Fibroblast of villous mesenchyme (primary cell): ENCODE measurements at places on chromosomes 12 and 14. TPM values are rescaled to one million over a fixed set of nuclear protein-coding genes. Genes with fewer than 3 reads are reported as not detected.

Gene OR11G2
- total RNA-seq, result not detected in 2 replicates

Gene SYT10
- not detected in 2 replicates for total RNA-seq

- DNase-seq, result no peak
Measured at GRCh38 chr12:75327642-75328041, 2.5 kb downstream of the CAPS2 start.

Gene ACOT6
- total RNA-seq, result under 0.01 TPM in 1 of 2 replicates, not detected in the other

Gene KCNMB4
- 4.2 and 7.3 TPM in 2 replicates for total RNA-seq

Gene GPR132
- total RNA-seq, result under 0.01 TPM in 1 of 2 replicates, not detected in the other

GRCh38 chr12:52171950-52172512 is 19.8 kb downstream of the KRT80 start:
- no peak for DNase-seq

Gene MARK3
- 79.2 and 108 TPM in 2 replicates for total RNA-seq

GRCh38 chr12:124392271-124392666 is 97.4 kb downstream of the RFLNA start:
- DNase-seq, result peak; percentile 56

GRCh38 chr12:108585864-108586263 is 12.0 kb downstream of the TMEM119 start:
- DNase-seq, result no peak

- DNase-seq, result peak; percentile 31
Measured at GRCh38 chr12:15754233-15754632, 35.0 kb downstream of the EPS8 start.

Gene FGD6
- 11.9 and 18.1 TPM in 2 replicates for total RNA-seq

DNA sequence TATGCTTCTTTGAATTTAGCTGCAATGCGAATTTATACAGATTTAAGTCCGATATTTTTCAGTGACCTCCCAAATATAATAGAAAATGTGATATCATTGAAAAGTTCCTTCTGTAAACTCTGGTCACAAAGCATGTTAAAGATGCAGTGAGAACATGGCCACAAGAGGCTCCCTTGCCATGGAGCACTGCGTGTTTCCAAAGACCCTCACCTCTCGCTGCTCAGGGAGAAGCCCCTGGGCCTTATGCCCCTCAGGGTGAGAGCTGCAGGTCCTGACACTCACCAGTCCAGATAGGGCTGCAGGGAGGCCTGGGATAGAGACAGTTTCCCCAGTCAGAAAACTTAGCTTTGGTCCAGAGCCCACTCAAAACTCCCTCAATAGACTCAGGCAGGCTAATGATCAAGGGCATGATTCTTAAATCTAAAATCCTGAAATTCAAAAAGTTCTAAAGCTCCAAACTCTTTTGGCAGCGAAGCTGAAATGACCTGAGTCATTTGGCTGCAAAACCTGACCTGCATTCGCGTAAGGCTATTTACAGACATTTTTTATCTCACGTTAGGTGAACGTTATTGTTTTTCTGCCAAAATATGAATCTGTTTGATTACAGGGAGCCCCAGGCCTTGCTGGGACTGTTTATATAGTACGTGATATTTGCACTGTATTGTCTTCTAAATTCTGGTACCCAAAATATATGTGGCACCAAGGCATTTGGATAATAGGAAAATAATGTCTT is 67.8 kb downstream of the CAPZA3 start:
- no peak for DNase-seq

Gene SCN8A
- 23.5 and 33.7 TPM in 2 replicates for total RNA-seq

DNA sequence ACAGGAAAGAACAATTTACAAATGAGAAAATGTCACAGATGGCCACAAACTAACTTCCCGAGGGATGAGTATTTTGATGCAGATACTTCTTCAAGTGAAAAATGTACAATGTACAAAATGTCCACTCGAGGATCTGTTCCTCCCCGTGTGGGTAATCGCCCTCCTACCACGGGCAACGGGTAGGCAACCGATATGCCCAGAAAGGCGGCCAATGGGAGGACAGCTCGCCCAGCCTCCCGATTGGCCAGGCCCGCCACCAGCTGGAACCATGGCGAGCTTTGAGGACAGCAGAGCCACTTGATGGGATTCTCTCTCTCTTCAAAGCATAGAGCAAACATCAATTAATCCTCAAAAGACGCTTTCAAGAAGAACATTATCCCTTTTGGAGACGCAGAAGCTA is 42.3 kb downstream of the DPF3 start:
- no peak for DNase-seq

GRCh38 chr14:65879248-65880009 is 466.9 kb downstream of the FUT8 start:
- peak; percentile 7 for DNase-seq

- DNase-seq, result peak; percentile 42
Measured at GRCh38 chr12:121005346-121005815, 10.9 kb downstream of the C12orf43 start.
